Activated CD4-positive, alpha-beta memory T cell treated with anti-CD3 and anti-CD28 coated beads for 36 hours (primary cell): ENCODE measurements at places on chromosomes 1 and 21.

GRCh38 chr21:33543505-33544129 is 779 bp downstream of the SON start:
- peak; percentile 86 for DNase-seq

DNA sequence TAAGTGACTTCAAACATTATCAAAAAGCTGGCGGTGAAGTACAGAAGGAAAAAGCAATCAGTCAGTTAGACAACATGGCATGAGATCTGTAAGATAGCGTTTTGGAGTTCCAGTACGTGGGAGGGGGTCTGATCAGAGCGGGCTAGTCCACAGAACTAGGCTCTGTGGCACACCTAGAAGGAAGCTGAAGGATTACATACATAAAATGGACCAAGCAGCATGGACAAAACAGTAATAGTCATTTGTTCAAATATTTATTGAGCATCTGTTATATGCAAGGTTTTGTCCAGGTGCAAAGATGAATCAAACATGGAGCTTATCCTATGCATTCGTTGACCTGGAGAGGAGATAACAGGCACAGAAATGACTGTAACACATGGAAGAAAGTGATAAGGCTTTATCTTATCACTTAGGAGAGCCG is 22.9 kb upstream of the PLA2G2E start:
- DNase-seq = no peak

DNA sequence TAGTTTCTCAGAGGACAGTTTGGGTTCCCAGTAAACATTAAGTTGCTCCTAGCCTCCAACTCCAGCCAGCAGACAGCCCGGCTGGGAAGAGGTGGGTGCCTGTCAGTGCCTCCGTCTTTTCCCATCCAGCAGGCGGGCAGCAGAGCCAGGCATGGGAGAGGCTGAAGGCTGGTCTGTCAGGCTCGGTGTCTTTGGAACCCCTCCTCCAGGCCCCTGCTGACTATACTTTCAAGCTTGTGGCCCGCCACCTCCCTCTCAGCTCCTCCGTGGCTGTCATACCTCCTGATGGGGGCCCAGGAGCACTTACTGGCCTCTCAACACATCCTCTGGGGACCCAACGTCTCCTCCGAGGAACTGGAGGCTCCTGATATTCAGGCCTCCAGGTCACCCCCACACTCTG is 140.9 kb downstream of the ACTL8 start:
- DNase-seq = no peak

GRCh38 chr1:247539215-247539614 is 3.0 kb upstream of the OR2C3 start:
- DNase-seq = no peak

DNA sequence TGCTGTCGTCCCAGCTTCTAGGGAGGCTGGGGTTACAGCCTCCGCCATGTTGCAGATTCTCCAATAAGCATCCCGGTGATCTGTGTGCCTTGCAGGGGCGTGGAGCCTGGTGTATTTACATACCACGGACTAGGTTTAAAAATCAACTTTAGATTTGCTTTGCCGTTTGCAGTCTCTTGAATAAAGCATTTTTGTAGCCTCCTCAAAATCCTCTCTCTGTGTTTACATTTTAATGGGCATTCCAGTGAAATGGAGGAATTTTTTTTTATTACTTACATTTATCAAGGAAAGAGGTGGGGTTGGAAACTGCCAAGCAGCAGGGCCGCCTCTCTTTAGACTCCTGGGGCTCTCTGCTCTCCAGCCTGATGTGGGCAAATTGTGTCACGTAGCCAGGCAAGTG is 437.5 kb upstream of the VAMP3 start:
- DNase-seq = no peak

- no peak for DNase-seq
Observed at GRCh38 chr1:97581614-97582051, 339.2 kb downstream of the DPYD start.

- DNase-seq = no peak
Observed at GRCh38 chr1:65267271-65267670, 42.1 kb upstream of the DNAJC6 start.

DNA sequence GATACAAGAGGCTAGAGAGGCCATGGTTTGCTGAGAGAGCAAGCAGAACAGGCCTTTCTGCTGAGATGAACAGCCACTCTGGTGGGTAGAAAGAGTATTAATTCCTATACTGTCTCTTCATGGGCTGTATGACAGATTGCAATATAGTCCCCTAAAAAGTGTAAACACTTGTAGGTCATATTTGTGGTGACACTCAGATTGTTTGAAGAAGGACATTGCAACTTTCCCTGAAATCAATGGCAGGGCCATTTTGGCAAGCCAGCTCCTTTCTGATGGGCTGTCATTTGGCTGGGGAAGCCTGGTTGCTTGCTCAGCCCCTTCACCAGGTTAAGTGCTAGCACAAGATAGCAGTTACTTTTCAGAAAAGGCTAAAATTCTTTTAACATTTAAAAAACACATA is 27.5 kb downstream of the RAB4A start:
- DNase-seq = no peak

DNA sequence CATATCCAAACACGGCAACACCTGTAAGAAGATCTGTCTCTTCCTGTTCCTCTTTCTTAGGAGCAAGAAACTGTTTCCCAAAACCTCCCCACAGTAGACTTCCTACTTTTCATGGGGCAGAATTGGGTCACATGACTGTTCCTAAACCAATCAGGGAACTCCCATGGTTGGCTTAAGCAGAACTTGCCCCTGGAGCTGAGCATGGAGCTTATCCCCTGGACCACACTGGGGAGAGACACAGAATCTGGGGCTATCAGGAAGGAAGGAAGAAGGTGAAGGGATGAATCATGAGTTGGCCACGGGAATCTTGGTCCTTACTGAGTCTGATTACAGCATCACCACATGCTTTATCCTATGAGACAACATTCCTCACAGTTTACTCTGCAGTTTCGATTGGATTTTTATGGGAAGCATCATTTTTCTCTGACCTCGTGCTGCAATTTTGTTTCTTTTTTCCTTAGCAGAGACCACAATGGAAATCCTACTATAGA is 81.8 kb downstream of the CDC7 start:
- DNase-seq = no peak

- DNase-seq = peak; percentile 11
Observed at GRCh38 chr1:119318466-119319309, 49.9 kb upstream of the HAO2 start.

- no peak for DNase-seq
Observed at GRCh38 chr1:29931477-29932175, 695.3 kb downstream of the PTPRU start.

- DNase-seq = no peak
Observed at GRCh38 chr1:63126104-63126503, 196.3 kb upstream of the FOXD3 start.

GRCh38 chr1:107389410-107390396 is 248.9 kb downstream of the NTNG1 start:
- DNase-seq = no peak

DNA sequence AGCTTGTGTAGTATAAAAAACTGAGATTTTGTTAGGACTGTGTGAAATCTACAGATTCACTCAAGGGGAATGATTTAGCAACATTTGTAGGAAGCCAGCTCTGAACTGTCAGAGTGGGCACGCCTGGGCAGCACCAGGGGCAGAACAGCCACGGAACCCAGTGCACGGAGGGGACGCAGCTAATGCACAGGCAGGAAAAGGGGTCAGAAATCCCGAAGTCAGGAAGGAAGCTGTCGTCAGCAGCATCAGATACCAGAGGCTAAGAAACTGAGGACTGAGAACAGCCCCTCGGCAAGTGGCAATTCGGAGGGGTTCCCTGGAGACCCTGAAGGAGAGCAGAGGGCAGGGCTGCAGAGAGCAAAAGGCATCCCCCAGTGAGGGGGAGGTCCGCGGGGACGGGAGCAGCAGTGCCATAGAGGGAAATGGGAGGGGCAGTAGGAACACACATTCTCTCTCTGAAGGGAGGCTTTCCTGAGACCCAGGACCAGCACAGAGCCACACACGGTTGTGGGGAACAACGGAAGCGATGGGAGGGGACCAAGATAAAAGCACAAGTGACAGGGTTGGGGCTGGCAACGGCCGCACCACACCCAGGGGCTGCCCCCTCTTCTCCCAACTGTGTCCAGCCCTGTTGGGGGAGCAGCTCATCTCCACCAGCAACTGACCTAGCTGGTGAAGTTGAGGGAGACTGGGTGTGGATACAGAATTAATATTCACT is 12.7 kb downstream of the UBE2J2 start:
- no peak for DNase-seq

- no peak for DNase-seq
Observed at GRCh38 chr1:50697440-50698421, 262.3 kb downstream of the FAF1 start.

GRCh38 chr1:66925558-66925910 is 744 bp downstream of the MIER1 start:
- DNase-seq = no peak

GRCh38 chr1:113247782-113248181 is 142.5 kb upstream of the MAGI3 start:
- no peak for DNase-seq

DNA sequence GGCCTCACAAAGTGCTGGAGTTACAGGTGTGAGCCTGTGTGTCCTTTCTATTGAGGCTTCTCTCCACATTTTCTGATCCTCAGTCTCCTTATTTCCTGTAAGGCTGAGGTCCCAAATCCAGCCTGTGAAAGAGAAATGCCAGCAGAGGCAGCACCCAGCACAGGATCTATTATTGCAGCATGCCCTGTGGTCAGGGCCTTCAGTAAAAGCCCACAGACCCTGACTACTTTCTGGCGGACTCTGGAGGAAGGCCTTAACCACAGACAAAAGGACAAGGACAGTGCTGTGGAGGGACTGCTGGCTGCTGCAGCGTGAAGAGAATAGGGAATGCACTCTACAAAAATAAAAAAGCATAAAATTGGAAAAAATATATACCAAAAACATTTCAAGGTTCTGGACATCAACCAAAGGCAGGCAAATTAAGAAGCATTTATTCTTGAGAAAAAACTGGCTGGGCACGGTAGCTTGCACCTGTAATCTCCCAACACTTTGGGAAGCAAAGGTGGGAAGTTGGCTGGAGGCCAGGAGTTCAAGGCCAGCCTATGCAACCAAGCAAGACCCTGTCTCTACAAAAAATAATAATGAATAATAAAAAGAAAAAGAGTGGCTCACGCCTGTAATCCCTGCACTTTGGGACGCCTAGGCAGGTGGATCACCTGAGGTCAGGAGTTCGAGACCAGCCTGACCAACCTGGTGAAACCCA is 9.4 kb upstream of the PGD start:
- DNase-seq = no peak

- DNase-seq = no peak
Observed at GRCh38 chr1:116107371-116107770, 3.8 kb upstream of the MAB21L3 start.

- DNase-seq = peak; percentile 50
Observed at GRCh38 chr1:7752512-7753417, 18.3 kb upstream of the VAMP3 start.

DNA sequence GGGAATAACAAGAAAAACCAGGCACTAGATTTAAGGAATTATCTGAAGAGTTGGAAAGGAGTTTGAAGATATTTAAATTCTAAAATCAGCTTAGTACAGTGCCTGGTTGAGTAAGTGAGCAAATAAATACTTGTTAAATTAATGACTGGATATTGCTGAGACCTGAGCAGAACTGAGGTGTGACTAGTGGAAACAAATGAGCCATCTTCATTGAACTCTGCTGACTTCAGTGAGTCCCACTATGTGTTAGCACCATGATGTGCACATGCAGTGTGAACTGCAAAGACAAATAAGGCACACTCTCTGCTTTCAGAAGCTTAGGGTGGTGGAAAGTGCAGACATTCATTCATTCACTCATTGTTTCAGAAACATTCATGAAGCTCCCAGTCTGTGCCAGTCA is 48.7 kb downstream of the ELAPOR1 start:
- no peak for DNase-seq

DNA sequence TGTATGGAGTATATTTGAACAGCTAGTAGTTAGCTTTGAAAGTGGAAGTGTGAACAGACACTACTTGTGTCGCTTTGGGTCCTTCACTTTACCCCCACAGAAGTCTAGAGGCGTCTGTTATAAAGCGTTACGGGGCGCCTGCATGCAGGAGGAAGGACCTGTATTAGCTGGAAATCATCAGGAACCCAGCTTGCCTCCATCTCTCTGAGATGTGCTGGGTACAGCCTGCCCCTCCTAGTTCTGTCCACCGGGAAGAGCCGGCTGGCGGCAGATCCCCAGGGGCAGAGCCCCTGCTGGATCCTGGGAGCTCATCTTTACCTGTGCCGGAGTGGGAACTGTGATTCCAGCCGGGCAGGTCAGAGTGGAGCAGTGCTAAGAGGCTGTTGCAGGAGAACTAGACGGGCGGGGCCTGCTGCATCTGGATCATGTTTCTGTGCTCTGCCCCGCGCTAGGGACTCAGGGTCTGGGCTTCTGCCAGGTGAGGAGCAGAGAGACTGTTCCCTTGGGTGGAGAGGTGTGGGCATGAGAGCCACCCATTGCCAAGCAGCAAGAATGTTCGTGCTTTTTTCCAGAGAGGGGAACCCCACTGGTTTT is 22.3 kb upstream of the SPSB1 start:
- no peak for DNase-seq

DNA sequence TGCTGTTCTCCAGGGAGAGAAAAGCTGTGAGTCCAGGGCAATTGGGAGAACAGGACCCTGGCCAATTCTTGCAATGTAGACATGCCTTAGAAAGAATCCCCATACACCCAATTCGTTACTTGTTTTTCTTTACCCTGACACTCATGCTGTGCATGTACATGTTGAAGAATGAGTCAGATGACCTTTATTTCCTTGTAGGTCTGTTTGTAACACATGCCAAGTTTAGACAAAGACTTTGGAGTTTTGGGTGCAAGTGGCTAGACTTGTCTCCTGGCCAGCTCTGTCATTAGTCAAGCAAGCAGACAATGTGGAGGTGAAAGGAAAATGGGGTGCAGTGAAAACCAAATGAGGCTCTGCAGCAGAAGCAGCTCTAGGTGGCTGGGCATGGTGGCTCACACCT is 38.1 kb downstream of the GNPAT start:
- DNase-seq = no peak

GRCh38 chr1:172496678-172497077 is 36.3 kb upstream of the SUCO start:
- no peak for DNase-seq

GRCh38 chr1:58837886-58838285 is 54.0 kb upstream of the JUN start:
- DNase-seq = no peak

DNA sequence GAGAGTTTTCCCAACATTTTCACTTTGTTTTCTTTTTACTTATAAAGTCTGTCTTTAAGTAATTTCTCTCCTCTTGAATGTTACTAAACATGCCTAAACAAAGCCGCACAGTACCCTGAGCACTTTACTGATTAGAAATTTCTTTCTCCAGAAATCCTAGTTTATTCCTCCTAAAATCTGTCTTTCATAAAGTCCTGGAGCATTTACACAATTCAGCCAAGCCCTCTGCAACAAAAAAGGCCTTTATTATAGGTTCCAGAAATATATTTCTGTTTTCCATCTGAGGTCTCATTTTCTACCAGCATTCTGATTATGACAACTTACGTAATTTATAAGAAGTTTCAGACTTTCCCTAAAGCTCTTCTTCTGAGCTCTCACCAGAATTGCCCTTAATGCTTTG is 549.5 kb upstream of the OLFM3 start:
- no peak for DNase-seq

- DNase-seq = no peak
Observed at GRCh38 chr1:17630048-17630830, 90.7 kb downstream of the ARHGEF10L start.

GRCh38 chr21:32073593-32073992 is 200.8 kb downstream of the HUNK start:
- DNase-seq = no peak

- no peak for DNase-seq
Observed at GRCh38 chr21:14290576-14290975, 74.6 kb downstream of the RBM11 start.
